ENCODE measurements at places on chromosomes 12 and 14.

DNA sequence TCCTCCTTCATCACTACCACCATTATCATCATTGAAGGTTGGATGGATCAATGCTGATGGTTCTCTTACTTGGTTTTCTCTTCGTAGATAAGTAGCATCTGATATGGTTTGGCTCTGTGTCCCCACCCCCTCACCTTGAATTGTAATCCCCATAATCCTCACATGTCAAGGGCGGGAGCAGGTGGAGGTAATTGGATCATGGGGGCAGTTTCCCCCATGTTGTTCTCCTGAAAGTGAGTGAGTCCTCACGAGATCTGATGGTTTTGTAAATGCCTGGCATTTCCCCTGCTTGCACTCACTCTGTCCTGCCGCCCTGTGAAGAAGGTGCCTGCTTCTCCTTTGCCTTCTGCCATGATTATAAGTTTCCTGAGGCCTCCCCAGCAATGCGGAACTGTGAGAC, 172.4 kb upstream of the PWP1 start:
- no peak for DNase-seq

DNA sequence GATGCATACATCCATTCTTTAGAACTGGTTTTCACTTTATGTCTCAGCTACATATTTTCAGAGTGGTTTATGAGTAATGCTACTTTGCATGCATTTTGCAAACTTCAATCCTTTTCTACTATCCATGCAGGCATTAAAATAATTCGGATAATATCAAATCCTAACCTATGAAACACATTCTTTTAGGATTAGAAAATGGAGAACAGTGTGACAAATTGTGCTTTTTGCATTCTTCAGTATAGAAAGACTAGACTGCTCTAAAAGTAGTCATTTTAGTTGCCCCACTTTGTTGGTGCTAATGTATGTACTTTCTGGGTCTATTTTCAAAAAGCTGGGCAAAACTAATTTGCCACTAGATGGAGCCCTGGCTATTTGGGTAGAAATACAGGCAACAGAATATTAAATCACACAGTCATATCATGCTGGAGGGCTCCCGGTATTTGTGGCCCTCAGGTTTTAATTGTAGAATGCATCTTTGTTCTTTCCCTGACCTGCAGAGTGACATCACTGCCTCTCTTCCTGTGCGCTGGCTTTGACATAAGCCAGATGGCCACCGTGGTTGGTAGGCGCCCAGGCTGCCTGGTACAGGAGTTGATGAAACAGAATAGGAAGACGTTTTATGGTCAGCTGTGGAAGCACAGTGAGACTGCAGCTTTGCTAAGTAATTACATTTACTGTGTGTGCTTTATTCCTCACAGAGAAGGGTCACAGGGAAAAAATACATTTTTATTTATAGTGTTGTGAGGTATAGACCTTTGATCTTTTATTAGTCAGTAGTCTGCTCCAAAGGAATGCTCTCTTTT, 28.1 kb downstream of the MSRB3 start:
- DNase-seq = no peak

DNA sequence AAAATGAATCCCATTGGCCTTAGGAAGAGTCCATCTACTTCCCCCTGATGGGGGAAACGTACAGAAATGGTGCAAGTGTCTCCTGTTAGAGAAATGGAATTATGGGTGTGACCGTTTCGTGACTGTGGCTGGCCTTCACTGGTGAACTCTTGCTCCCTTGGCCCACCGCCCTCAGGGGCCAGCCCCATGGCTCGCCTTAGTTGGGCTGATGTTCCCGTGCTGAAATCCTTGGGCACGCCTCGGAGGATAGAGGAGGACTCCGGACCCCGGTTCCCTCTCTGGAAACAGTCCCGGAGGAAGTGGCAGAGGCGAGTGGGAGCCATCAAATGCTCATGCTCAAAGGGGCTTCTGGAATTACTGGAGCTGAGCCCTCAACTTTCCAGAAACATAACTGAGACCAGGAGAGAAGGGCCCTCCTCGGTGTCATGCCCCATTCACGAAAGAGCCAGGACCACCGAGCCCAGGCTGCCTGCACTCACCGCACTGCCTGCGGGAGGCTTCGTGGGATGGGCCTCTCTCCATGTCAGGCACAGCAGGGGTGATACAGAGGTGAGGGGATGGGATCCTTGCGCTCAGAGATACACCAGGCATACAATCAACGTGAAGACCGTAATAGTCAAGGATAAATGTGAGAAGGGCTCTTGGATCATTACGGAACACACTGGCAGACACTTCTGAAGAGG, 10.1 kb upstream of the CACNA2D4 start:
- no peak for DNase-seq

DNA sequence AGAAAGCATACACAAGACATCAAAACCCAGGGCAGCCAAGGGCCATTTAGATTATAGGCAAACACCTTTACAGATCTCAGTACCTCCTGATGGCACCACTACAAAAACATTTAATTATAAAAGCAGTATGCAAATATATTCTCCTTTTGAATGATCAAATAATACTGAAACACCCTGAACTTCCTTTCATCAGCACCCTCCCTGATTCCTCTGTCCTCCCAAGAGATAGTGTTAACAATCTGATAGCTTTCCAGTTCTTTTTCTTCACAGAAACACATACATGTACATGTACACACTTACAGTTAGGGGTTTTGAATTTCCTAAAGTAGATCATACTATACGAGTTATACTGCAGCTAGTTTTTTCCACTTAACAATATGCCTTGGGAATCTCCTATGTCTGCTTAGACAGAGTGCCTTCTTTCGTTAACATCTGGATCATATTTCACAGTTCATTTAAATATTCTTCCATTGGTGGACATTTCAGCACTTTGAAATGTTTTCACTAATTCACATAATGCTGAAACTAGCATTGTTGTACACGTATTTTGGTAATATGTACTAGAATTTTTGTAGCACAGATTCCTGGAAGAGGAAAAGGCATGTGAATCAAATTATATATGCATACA, 35.2 kb downstream of the TDG start:
- no peak for DNase-seq

DNA sequence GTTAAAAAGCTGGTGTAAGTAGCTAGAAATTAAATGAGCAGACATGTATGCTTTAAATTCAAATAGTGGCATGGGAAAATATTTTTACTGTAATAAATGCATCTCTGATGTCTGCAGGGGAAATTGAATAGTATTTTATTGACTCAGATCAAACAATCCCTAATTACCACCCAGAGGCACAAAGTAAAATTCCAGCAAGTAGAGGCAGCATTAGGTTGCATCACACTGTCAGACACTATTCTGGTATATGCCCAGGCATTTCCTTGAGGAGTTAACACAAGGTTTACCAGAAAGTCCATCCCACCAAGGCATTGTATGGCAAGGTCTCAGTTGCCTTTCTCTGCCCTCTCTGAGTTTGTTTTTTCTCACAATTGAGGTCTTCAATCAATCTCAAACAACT, 201.6 kb upstream of the KITLG start:
- DNase-seq = no peak

DNA sequence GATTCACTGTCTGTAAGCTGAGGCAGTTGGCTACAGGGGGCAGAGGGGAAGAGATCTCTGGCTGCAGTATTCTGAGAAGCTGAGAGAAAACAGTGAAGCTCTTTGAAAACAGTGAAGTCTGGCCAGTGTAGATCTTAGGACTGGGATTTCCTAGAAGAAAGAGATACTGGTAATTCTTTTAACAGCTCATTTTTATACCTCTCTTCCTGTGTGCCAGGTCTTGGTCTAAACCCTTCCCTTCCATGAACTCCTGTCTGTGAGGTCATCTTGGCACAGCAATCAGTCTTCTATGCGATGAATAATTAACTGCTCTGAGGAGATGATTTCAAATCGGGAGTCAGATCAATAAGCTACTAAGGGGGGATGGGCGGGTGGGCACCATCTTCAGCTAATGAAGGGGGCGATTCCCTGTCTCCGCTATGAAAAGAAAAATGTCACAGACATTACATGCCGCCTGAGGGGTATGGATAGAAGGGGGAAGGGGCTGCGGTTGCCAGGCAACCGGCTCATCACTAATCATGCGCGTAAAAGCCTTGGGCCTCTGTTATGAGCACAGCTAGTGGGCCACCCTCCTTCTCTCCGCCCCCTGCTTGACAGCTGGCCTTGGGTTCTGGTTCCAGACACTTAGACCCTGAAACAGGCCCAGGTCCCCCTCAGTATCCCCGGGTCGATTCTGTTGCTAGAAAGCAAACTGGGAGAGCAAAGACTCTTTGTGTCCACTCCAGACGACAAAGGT, 75.3 kb upstream of the CEP83 start:
- no peak for DNase-seq

GRCh38 chr12:41213107-41213506, 25.0 kb downstream of the PDZRN4 start:
- DNase-seq = no peak

GRCh38 chr14:39454906-39455539, 22.8 kb upstream of the FBXO33 start:
- DNase-seq = no peak

- no peak for DNase-seq
Measured at GRCh38 chr12:68012712-68013111, 23.5 kb downstream of the IFNG-AS1 start.

- DNase-seq = no peak
Measured at GRCh38 chr12:40310211-40310610, 85.4 kb downstream of the LRRK2 start.

DNA sequence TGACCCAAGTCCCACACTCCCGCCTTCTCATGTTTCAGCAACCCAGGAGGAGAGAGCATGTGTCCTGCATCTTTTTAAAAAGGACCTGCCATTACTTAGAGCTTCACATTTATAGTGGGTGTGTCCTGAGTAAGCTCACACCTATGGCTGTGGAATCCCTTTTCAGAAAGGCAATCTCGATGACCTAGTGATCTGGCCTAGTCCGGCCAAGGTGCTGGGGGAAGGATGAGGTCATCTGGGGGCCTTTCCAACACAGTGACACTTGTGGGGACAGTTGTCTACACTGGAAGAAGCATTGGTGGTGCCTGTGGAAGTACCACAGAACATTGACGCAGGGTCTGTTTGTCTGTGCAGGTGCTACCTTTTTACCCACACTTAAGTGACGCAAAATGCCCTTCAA, 8.2 kb downstream of the TCP11L2 start:
- no peak for DNase-seq

- no peak for DNase-seq
Measured at GRCh38 chr14:95008445-95009217, 148.7 kb downstream of the DICER1 start.

Data from CD8-positive, alpha-beta T cell (primary cell).